ENCODE measurements at places on chromosomes 3 and 15. TPM values are rescaled to one million over a fixed set of nuclear protein-coding genes. Genes with fewer than 3 reads are reported as not detected.
A peak's percentile ranks its signal among the peaks of the same experiment; 100 is the strongest.

STRIT1 gene
- not detected for total RNA-seq

DNA sequence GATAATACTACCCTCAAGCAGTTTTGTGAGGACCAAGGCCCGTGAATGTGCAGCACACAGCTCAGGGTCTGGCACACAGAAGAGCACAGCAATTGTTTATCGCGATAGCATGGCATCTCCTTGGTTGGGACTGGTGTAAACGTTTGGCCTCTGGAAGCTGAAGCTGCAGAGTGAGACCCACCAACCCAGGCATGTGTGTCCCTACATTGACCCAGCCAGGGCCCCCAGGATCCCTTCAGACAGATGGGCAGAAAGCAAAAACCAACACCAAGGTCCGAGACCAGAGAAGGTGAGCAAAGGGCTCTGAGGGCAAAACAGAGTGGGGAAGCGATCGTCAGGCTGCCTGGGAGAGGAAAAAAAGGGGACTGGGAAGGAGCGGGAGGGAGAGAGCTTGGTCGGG is 12.6 kb upstream of the PSTPIP1 start:
- H3K36me3 ChIP-seq: no peaks in the 10 kb centered on the region
- DNase-seq: no peak
- H3K27ac ChIP-seq: no peak overlapping the region
- H3K4me3 ChIP-seq: no peak overlapping the region
- H3K27me3 ChIP-seq: no peaks in the 10 kb centered on the region

PSTPIP1 gene
- 113 TPM for total RNA-seq

GRCh38 chr3:174376346-174376745 is 482.8 kb upstream of the NAALADL2 start:
- DNase-seq: no peak
- H3K27ac ChIP-seq: no peak overlapping the region
- no peaks in the 10 kb centered on the region for H3K36me3 ChIP-seq
- no peak overlapping the region for H3K4me3 ChIP-seq
- no peaks in the 10 kb centered on the region for H3K27me3 ChIP-seq

GRCh38 chr3:125123451-125124305 is 67.9 kb upstream of the HEG1 start:
- H3K4me1 ChIP-seq: peaks cover 66% of the 10 kb centered on the region
- no peak overlapping the region for H3K4me3 ChIP-seq
- H3K27me3 ChIP-seq: peaks cover 4% of the 10 kb centered on the region
- no peak overlapping the region for H3K27ac ChIP-seq
- DNase-seq: no peak

FETUB gene
- not detected for total RNA-seq

GRCh38 chr15:42191610-42192346 is 16.3 kb downstream of the VPS39 start:
- no peak for DNase-seq
- H3K27ac ChIP-seq: peak overlapping the region; percentile 67
- H3K36me3 ChIP-seq: peaks cover 56% of the 10 kb centered on the region
- H3K4me3 ChIP-seq: no peak overlapping the region
- no peaks in the 10 kb centered on the region for H3K27me3 ChIP-seq

HTR3E gene
- total RNA-seq: not detected

- H3K36me3 ChIP-seq: no peaks in the 10 kb centered on the region
- H3K4me1 ChIP-seq: no peaks in the 10 kb centered on the region
- H3K4me3 ChIP-seq: no peak overlapping the region
- DNase-seq: no peak
- no peaks in the 10 kb centered on the region for H3K27me3 ChIP-seq
These were observed 98.4 kb downstream of the NAALADL2 start for GRCh38 chr3:174957551-174958001.

PGBD4 gene
- total RNA-seq: 2.6 TPM

FBXL22 gene
- 0.63 TPM for total RNA-seq

HMG20A gene
- total RNA-seq: 44.4 TPM

DNA sequence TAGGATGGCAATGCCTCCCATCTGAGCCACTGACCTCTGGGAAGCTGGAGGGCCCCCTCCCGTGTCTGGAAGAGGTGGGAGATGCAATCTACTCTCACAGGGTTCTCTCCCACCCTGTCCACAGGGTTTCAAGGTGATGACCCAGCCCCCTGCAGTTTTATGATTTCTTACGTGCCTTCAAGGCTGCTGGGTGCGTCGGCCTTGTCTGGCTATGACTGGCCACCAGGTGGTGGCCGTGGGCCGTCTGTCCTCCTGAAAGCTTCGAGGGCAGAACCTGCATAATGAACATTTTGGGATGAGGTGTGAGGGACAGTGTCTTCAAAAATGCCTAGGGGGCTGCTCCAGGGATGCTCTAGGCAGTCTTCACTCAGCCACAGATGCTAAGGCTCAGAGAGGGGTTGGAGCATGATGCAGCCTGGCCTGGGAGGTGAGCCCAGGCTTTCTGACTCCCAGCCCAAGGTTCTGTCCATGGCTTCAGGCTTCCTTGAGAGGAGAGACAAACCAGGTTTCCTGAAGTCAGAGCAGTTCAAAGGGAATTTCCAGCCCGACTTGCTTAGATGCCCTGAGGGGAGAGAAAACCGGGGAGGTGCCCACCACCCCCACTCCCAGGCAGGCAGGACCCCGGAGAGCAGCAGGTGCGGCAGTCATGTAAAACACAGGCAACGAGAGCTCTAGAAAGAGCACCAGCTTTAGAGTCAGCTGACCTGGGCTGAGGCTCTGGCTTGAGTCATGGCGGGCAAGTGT is 18.7 kb downstream of the ISG20 start:
- H3K36me3 ChIP-seq: peaks cover 5% of the 10 kb centered on the region
- no peak overlapping the region for H3K4me3 ChIP-seq
- peaks cover 73% of the 10 kb centered on the region for H3K4me1 ChIP-seq
- DNase-seq: no peak
- peak overlapping the region; percentile 43 for H3K27ac ChIP-seq

NSUN3 gene
- total RNA-seq: 11.9 TPM

GRCh38 chr3:152997526-152997925 is 162.6 kb downstream of the P2RY1 start:
- H3K4me1 ChIP-seq: no peaks in the 10 kb centered on the region
- no peak overlapping the region for H3K27ac ChIP-seq
- peaks cover 2% of the 10 kb centered on the region for H3K27me3 ChIP-seq
- no peaks in the 10 kb centered on the region for H3K36me3 ChIP-seq

DNA sequence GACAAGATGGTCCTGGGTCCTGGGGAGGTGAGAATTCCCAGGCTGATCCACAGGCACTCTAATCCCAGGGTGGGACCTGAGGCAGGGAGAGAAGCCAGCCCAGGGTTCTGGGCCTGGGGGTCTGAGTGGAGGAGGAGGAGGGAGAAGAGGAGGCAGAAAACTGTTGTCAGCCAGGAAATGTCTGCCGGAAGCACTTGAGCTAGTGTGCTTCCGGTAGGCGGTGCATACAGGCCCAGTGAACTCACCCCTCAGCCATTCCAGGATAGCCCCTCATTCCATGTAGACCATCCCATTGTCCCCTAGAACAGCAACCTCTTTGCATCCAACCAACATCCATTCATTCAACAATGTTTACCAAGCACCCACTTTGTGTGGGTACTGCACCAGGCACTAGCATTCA is 47.9 kb upstream of the LCTL start:
- no peak for DNase-seq
- H3K4me1 ChIP-seq: no peaks in the 10 kb centered on the region
- H3K27ac ChIP-seq: peak overlapping the region; percentile 42
- H3K36me3 ChIP-seq: no peaks in the 10 kb centered on the region
- H3K27me3 ChIP-seq: no peaks in the 10 kb centered on the region
- no peak overlapping the region for H3K4me3 ChIP-seq

LMCD1 gene
- 2.1 TPM for total RNA-seq

UROC1 gene
- total RNA-seq: not detected

ECE2 gene
- total RNA-seq: not detected

- H3K4me3 ChIP-seq: no peak overlapping the region
- no peaks in the 10 kb centered on the region for H3K4me1 ChIP-seq
- no peaks in the 10 kb centered on the region for H3K27me3 ChIP-seq
- H3K27ac ChIP-seq: no peak overlapping the region
- H3K36me3 ChIP-seq: no peaks in the 10 kb centered on the region
These were observed 57.2 kb downstream of the MESD start for GRCh38 chr15:80932513-80932815.

GOLGA8T gene
- total RNA-seq: 0.18 TPM

OR5K2 gene
- total RNA-seq: not detected

- no peak for DNase-seq
- no peaks in the 10 kb centered on the region for H3K27me3 ChIP-seq
- H3K27ac ChIP-seq: no peak overlapping the region
- peaks cover 28% of the 10 kb centered on the region for H3K4me1 ChIP-seq
- H3K36me3 ChIP-seq: peaks cover 2% of the 10 kb centered on the region
These were observed 74.4 kb downstream of the DLG1 start for GRCh38 chr3:197224034-197224444.

DNA sequence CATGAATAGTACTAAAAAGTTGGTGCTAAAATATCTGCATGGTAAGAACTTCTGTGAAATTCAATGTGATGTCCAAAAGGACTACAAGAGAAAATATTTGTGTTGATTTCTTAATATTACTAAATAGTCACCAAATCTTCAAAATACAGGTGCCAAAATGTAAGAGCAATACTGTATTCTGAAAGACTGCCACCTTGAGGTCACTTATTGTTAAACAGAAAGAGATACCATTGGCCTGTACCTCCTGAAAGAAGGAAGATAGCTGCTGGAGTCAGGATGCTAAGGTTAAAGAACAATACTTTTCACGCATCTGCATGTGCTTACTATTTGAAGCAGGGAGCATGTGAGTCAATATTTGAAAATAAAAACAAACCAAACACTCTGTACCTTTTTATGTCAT is 72.0 kb upstream of the LSAMP start:
- no peak for DNase-seq
- no peaks in the 10 kb centered on the region for H3K36me3 ChIP-seq

Data from activated CD8-positive, alpha-beta T cell treated with anti-CD3 and anti-CD28 coated beads for 36 hours (primary cell).